ENCODE measurements at places on chromosomes 7 and 10.

GRCh38 chr7:105452085-105452484 is 63.4 kb upstream of the SRPK2 start:
- no peak for DNase-seq

- DNase-seq, result no peak
Observed at GRCh38 chr10:126314863-126315493, 73.3 kb downstream of the ADAM12 start.

- DNase-seq, result no peak
Observed at GRCh38 chr7:34949361-34949760, 87.9 kb downstream of the DPY19L1 start.

GRCh38 chr7:140249036-140249806 is 72.4 kb upstream of the KDM7A start:
- DNase-seq, result no peak

DNA sequence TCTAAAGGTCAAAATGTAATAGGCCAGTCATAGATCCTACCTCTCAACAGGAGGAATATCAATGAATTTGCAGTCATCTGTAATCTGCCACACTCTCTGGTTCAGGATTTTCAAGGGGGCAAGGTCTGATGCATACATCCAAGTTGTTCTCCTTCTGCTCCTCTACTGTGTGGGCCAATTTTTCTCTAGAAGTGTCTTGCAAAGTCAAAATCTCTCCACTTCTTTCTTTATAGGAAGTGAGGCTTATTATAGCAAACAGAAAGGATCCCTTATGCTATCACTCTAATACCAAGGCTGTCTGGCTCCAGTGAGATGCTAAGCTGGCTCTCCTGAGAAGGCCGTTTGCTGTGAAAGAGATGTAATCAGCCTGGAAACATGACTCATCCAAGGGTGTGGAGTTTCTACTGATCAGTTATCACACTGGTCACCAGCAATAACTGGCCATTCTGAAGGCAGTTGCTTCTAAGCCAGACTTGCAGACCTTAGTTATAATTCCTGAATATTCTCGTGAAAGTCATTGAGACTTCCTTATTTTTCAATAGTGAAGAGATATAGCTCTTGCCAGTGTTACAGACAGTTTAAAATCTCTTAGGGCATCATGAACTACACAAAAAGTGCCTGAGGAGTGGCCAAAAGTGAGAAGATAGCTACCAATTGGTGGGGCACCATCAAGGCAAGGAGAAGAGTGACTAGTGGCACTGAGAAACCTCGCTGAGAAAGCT is 43.2 kb upstream of the LRGUK start:
- no peak for DNase-seq

- DNase-seq, result no peak
Observed at GRCh38 chr7:69947998-69948397, 349.7 kb downstream of the AUTS2 start.

DNA sequence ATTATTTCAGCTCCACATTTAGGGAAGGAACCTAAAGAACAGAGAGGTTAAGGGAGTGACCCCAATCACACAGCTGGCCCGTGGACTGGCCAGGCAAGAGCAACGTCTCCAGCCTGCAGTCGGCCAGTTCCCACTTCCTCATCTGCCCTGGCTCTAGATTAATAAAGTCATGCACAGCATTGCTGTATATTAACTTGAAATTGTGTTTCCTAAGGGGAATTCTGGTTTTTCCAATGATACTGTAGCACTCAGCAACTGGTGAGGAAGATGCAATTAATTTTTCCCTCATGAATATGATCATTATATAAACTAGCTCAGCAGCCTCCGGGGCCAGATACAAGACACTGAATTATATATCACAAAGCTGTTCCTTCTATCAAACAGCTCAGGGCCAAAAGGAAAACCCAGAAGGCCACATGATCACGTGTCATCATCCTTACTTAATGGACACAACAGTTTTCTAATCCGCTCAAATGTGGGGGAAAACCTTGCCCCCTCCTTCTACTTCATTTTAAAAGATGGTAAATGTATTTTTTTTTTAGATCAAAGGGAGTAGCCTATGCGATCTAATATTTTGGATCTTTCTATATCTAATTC is 295.3 kb upstream of the PRKCQ start:
- DNase-seq, result no peak

DNA sequence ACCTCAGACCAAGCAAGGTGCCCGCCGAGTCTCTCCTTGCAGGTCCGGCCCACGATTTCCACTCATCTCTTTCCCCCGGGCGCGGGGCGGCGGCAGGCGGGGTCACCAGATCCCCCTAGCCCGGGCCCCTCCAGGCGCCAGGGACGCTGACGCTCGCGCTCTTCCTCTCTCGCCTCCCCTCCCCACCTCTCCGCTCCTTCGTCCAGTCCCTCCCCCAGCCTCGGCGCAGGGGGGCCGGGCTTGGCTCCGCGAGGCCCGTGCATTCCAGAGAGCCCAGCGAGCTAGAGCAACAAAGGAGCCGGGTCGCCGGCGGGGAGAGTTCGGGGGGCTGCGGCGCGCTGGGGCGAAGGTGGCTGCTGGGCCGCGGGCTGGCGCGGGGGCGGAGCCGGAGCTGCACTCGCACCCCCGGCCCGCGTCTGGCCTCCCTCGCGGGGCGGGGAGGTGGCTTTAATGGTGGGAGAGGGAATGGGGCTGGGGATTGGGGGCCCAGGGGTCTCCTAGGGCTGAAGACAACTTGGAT is at the start of gene SMO:
Gene SMO, plus strand, starts transcription at position 262 of the 520 bp plus-strand sequence. CDS start 519 bp downstream, outside the sequence.
- DNase-seq, result peak; percentile 55

DNA sequence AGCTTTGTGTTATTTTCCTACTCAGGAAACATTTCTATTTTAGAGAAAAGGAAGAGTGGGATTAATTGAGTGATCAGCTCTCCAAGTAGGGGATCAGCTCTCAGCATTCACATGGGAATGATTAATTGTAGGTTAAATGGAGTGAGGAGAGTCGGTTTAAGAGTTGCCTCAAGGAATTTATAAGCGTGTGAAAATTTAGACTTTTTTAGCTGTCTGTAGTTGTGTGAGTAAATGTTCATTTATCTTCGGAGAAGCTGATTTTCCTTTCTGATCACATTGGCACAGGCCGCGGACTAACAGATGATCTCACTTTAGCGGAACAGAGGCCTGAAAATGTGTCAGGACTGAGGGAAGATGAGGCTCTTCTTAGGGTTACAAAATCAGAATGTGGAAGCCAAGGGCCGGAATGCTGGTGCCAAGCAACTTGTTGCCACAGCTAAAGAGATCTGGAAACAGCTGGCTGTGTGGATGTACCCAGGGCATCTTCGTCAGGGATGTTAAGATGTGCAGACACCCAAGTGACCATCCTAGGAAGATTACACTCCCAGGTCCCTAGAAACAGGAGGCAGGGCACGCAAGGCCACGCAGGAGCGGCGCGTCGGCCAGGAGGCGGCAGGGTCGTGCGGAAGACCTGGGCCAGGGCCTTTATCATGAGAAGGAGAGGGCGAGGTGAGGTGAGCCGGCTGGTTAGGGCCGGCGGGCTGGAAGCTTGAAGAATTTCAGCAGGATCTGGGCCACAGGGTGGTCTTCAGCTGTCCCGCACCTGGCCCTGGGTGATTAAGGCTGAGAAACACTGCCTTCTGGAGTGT is 35.1 kb upstream of the TTYH3 start:
- no peak for DNase-seq

DNA sequence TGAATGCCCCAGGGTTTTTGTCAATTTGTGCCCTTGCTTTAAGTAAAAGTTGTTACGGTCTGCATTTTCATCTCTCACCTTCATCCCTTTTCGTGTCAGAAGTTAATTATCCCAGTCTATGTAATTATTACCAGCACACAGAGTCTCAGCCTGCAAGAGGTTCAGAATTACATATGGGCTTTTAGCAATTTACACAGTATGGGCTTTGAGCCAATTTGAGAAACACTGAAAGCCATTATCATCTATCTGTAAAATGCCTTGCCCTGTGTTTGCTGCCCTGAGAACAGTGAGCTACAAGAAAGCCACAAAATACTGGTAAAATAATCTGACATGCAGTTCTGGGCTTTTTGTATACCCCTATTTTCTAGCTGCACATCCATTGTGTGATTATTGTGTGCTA is 125.6 kb upstream of the STEAP4 start:
- DNase-seq, result no peak

GRCh38 chr7:133718131-133718530 is 409.0 kb upstream of the LRGUK start:
- no peak for DNase-seq

GRCh38 chr10:31832261-31832660 is 96.4 kb downstream of the ARHGAP12 start:
- DNase-seq, result no peak

DNA sequence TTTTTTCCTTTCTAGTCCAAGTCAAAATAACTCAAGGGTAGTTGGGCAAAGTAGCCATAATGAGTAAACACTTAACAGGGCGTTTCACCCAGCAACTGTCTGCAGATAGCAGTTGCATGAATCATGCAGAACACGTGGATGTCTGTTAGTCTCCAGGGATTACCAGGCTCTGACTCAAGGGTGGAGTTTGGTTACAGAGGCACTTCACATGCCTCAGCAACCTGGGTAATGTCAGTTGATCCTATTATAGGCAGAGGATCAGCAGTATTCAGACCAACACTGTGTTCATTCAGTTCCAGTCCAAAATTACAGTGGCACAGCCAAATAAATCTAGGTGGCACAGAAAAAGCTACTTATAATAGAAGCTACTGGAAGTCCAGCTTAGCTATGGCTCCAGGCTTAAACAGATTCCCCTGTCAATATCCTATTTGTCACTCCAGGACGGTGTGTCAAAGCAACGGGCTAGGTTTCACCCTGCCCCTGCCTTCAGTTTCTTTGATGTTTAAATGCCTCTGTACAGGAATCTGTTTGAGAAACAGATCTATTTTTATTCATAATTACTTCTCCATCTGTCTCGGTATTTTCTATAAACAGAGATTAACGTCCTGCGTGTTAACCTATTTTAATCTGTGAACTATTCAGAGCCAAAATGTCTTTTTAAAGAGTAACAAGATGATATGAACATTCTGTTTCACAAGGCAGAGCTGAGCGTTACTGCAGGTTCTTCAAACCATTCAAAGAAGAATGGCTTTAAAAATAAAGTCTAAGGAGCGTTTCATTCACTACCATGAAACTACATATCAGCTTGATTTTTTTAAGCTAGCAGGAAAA is 162.6 kb upstream of the AKR1E2 start:
- DNase-seq, result peak; percentile 79

GRCh38 chr7:44849259-44849884 is 1.5 kb upstream of the H2AZ2 start:
- no peak for DNase-seq

DNA sequence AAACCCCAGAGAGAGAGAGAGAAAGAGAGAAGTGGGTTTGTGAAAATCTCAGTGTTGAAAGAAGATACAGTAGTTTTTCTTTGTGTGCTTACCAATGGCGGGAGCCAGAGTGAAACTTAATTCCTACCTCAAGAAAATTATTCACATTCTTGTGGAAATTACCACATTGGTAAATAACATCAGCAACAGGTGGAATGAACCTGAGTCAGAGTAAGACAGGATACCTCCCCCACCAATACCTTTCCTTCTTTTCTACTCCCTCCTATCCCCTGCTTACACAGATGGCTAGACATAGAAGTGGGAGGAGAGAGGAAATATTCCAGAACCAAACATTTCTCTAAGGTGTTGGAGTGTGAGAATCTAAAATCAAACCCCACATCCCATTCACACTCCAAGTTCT is 793.9 kb downstream of the SORCS3 start:
- no peak for DNase-seq

GRCh38 chr10:131743190-131744151 is 157.3 kb upstream of the PPP2R2D start:
- peak; percentile 23 for DNase-seq

DNA sequence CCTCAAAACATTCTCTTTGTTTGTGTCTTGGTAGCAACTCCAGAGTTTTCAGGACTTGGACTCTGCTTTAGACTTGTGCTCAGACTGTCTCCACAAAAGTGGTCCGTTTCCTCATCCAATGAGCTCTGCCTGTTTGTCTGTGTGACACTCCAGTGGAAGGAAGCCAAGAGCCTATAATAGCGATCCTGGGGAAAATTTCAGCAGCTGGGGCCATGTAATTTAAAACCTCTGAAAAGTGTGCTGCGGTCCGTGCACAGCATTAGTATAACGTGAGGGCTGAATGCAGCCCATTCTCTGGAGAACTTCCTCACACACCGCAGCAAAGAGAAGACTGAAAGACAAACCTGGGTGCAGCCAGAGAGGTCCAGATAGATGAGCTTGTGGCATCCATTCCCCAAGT is at the start of gene LRRC17:
Gene LRRC17, plus strand, starts transcription at position 259 of the 400 bp plus-strand sequence. CDS start 20,914 bp downstream, outside the sequence.
- no peak for DNase-seq

DNA sequence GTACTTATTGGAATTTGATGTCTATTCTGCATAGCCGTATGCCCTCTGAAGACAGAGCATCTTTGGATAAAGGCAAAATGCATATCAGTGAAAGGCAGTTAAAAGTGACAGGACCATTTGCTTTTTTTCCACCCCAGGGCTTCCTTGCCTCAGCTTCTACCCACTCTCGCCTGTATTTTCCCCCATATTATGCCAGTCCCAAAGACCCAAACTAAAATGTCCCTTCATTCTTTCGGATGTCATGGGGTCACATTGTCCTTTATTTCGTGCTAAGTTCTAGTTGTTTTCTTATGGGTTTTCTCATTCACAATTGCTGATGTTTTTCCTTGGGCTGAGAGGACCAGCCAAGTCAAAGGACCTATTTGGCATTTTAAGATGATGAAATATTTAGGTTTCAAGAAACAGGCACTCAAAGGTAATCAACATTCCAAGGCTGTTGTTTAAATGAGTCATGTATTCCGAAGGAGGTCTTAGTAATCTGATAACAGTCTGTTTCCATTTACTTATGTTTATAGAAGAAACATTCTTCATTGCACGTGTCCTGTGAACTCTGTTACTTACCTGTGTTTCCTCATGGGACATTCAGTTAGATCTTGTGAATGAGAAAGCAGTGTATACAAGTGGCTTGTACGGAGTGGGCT is 74.1 kb downstream of the DNAH11 start:
- no peak for DNase-seq

- DNase-seq, result no peak
Observed at GRCh38 chr10:31069411-31069810, 37.7 kb upstream of the ZNF438 start.

- no peak for DNase-seq
Observed at GRCh38 chr7:128737867-128738385, 1.2 kb upstream of the CALU start.

- no peak for DNase-seq
Observed at GRCh38 chr7:99949645-99950228, 20.3 kb upstream of the GJC3 start.

Data from DND-41 (cell line).